ENCODE measurements at places on chromosomes 6 and 20.

DNA sequence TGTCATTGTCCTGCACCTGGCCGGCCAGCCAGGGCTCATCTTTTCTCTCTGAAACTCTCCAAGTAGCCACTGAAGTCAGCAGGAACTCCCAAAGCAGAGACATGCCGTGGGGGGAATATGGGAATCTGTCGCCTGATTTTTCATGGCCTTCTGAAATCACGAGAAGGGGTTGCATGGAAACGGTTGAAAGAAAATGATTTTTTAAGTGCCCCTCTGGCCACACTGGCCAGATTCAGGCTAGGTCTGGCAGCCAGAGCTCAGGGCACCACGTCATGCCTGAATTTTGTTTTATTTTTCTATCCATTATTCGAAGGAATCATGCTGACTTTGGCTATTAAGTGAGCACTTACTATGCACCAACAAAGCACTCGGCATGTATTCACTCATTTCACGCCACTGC is 65.2 kb downstream of the EYA2 start:
- no peak for DNase-seq

DNA sequence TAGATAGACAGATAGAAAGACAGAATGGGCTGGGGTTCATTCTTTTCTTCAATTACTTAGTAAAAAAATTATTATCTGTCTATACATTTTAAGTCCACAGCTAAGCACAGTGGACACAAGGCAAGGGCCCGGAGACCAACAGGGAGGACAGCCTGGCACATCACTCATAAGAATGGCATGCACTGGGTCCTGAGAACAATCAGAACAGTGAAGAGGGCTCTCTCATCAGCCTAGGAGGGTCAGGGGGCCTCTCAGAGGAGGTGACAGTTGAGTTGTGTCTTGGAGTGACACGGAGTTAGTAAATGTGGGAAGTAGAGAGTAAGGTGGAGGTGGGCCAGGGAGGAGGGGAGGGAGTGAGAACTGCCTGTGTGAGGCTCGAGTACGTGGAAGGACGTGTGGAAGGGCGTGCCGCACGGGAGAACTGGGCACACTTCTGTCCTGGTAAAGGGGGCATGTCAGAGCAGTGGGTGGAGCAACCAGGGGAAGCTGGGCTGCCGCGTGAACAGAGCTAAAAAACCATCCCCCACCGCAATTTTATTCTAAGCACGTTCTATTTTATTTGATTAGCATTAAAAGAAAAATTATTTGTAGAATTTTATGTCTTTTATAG is 45.1 kb upstream of the DSP start:
- no peak for DNase-seq

- DNase-seq: no peak
Measured at GRCh38 chr6:78910010-78910409, 42.7 kb downstream of the IRAK1BP1 start.

GRCh38 chr6:73798592-73798991 is 102.6 kb downstream of the CD109 start:
- peak; percentile 5 for DNase-seq

DNA sequence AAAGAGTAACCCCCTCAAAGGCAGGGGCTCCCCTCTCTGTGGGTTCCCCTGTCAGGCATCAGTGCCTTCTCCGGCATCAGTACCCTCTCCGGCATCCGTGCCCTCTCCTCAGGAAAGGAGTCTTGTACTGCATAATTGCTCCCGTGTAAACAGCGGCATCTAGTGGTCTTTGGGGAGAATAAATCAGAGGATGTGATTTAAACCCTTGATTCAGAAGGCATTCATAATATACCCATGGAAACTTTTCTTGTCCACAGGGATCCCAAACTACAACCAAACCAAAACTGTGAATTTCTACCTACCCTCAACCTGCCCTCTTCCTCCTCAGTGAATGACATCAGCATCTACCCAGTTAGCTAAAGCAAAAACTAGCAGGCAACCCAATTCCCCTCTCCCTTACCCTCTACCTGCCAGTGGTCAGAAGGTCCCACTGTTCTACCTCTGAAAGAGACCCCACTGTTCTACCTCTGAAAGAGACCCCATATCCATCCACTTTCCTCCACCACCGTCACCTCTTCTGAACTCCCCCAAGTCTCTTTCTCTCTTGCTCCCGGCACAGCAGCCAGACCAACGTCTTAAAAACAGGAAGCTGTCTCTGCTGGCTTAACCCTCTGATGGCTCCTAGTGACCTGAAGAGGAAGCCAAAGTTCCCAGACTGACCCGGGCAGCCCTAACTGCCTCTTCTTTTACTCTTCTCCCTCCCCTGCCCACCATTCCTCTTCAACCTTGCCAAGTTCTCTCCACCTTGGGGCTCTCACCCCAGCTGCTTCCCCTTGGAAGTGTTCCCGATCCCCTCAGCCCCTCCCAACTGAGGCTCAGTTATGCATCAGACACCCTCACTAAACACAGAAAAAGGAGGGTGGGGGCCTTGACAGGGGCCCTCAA is 27.2 kb downstream of the UBE2V1 start:
- no peak for DNase-seq

DNA sequence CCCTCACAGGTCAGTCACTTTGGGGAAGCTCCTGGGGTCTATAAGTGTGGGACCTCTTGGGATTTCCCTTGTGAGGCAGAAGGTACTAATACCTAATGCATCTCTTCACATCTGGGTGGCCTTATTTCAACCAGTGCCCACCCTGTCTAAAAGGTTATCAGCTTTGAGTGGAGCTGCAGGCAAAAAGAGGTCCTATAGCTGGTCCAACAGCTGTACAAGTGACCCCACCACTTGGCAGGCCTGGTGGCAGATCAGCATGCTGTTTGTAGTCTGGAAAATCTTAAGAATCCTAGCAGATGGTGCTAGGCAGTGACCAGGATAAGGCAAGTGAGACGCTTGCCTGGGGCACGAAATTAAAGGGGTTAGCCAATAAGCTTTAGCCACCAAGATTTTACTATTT is 51.6 kb upstream of the GTSF1L start:
- no peak for DNase-seq

DNA sequence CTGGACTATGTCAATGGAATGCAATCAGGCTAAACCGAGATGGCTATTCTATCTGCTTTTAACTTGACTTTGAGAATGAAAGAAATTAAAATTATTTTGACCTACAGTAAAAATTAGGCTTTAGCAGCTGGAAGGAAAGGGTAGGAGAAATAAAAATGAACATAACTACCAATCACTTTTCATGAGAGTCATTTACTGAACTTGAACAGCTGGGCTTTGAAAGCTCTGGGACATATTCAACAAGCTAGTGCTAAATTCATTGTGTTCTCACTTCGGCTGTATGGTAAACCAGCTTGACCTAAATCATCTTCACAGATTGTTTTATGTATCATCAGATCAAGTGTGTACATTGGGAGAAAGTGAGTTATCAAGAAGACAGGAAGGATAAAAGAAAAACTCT is 161.5 kb upstream of the STXBP5 start:
- DNase-seq: no peak

GRCh38 chr6:48610846-48611245 is 499.8 kb upstream of the PTCHD4 start:
- DNase-seq: no peak

DNA sequence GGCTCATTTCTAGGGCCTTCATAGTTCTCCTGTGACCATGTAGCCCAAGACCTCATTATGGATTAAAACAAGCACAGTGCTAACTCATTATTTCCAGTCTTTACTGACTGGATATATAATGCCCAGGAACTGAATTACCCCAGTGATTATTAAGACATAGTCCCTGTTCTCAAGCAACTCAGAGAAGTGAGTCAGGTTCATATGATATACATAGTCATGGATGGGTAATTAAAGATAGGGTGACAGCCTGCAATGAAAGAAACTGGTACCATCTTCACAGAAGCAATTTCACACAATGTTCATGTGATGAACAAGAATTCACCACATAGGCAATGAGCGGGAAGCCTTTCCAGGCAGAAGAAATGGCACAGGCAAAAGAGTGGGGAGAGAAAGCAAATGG is 3.5 kb downstream of the TRIM27 start:
- no peak for DNase-seq

All from head of caudate nucleus (tissue), 42 donors.